Activated T-cell treated with anti-CD3 and anti-CD28 coated beads for 1 hour (primary cell): ENCODE measurements at places on chromosomes 7 and 10.

- no peak for DNase-seq
Measured at GRCh38 chr7:69067397-69067796, 530.9 kb upstream of the AUTS2 start.

DNA sequence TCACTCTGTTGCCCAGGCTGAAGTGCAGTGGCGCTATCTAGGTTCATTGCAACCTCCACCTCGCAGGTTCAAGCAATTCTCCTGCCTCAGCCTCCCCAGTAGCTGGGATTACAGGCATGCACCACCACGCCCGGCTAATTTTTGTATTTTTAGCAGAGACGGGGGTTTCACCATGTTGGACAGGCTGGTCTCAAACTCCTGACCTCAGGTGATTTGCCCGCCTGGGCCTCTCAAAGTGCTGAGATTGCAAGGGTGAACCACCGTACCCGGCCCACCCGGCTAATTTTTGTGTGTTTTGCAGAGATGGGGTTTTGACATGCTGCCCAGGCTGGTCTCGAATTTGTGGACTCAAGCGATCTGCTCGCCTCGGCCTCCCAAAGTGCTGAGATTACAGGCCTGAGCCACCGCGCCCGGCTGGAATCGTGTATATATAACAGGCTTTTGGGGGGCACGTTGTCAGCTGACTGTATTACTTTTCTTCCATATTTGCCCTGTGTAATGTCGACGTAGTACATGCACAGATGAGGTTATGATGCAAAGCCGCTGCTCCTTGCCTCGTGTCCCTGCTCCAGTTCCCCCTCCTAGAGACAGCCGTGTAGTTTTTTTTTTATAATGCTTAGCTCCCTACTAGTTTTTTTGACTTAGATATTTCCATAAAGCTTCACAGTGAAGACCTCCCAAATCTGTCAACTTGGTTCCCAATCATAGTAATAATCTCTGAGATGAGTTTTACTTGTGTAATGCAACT, 883 bp upstream of the TRA2A start:
- no peak for DNase-seq

DNA sequence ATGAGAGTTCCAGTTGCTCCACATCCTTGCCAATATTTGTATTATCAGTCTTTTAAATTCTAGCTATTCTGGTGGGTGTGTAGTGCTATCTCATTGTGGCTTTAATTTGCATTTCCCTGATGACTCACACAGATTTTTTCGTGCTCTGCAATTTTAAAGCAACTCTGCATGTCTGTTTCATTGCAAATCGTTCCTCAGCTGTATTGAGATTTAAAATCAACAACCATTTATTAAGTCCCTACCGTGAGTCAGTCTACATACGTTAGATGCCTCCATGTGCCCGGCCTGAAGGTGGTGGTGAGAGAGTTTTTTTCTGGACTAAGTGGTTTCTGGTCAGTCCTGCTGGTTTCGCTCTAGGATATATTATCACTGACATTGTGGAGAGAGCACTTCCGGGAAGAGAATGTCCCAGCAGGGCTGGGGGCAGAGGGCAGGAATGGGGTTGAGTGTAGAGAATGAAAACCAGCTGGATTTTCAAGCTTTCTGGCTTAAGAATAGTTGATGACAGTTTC, 8.4 kb upstream of the HYCC1 start:
- DNase-seq: no peak

GRCh38 chr10:121375172-121375571, 223.1 kb downstream of the FGFR2 start:
- no peak for DNase-seq

DNA sequence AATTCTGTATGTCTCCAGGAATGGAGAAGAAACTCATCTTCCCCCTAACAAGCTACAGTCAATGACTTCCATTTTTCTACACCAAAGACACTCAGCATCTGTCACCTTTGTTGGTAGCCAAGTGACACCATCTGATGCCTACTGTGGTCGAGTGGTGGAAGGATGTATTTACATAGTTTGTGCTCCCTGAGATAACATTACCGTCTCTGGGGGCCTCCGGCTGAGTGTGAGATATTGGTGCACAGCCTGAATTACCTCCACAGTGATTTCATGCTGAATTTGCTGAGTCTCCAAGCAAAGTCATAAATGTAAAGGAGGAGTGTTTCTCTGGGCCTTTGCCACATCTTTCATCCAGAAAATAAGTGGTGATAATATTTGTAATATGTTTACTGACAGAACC, 114.0 kb downstream of the GRID1 start:
- no peak for DNase-seq

DNA sequence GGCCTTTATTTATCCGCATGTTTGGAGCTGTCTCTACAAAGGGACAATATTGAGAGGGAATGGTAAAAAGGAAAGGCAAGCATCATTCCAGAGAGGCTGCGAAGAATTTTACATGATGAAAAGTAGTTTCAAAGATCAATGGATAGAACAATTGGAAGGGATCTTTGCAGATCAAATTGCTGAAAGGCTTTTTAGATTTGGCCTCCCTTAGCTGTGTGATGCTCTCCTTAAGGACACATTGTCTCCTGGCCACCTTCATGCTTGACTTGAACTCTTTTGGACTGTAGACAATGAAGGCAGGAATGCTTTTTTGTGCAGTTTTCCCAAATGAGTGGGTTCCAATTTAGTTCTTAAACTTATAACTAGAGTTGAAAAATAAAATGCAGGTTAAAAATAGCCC, 344.7 kb downstream of the ARL4A start:
- DNase-seq: no peak

DNA sequence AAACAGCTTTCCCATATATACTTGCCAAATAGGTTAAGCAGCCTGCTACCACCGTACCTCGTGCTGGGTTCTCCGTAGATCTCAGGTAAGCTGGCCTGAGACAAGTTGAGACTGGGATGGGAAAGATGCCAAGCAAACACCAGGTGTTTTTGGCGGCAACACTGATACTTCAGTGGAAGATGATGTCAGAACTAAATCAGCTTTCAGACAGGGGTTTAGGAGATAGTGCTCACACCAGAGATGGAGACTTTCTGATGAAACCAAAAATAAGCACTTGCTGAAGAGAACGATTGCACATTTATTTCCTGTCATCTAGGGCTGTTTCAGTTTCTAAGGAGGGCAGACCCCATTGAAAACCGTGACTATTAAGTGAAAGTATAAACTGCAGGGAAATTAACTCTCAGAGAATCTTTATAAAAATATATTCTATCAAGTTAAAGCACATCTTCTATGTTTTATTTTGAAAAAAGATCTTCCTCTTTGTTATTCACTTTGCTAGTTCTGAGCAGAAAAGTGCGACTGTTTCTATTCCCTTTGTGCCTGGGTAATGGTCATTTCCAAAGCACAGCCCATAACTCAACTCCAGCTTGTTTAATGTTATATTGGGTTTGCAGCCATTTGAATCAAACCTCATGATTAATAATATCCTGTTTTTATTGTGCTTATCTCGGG, 149.9 kb downstream of the CPED1 start:
- no peak for DNase-seq

- peak; percentile 85 for DNase-seq
Measured at GRCh38 chr7:155297517-155298287, at the start of gene INSIG1. Gene INSIG1 (plus strand): TSS chr7:155297878. CDS start chr7:155298286, 408 bp downstream.

- no peak for DNase-seq
Measured at GRCh38 chr7:51757960-51758359, 441.4 kb upstream of the COBL start.

- DNase-seq: no peak
Measured at GRCh38 chr10:65234261-65234660, 1691.6 kb upstream of the LRRTM3 start.

DNA sequence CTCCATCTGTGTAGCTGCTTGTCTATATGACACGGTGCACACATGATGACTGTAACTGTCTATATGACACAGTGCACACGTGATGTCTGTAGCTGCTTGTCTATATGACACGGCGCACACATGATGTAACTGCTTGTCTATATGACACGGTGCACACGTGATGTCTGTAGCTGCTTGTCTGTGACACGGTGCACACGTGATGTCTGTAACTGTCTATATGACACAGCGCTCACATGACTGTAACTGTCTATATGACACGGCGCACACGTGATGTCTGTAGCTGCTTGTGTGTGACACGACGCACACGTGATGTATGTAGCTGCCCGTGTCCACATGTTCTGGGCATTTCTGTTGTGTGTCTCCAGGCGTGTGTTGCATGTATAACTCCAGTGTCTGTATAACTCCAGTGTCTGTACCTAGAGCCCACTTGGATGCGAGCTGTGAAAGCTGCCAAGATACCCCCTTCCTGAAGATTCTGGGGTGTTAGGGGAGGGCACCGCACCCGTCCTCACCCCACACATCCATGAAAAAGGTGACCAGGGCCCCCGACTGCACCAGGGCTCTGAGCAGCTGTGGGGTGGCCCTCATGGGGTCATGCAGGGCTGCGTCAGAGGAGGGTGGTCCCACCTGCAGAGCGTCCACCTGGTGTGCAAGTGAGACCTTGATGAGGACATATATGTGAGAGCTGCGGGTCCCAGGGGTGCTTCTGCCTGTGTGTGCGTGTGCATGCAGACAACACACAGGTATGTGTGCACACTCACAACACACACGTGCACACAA, 137.9 kb downstream of the ELFN1 start:
- no peak for DNase-seq

GRCh38 chr7:117777335-117778142, 95.7 kb downstream of the CTTNBP2 start:
- DNase-seq: no peak

DNA sequence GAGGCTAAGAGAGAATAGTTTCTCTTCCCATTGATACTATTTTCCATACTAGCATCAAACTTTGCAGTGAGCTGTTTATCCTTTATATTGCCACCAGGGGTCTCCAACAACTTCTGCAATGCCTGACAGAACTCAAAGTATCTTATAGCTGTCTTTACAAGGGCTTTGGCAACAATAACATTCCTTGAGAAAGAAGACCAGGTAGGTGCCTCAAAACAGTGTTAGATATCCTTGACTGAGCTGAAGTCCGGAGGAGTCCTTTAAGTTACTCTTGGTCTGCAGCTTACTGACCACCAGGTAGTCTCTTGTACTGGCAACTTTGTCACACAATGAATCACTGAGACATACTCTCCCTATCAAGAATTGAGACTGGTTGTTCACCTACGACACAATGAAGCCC, 30.0 kb upstream of the TES start:
- DNase-seq: no peak

DNA sequence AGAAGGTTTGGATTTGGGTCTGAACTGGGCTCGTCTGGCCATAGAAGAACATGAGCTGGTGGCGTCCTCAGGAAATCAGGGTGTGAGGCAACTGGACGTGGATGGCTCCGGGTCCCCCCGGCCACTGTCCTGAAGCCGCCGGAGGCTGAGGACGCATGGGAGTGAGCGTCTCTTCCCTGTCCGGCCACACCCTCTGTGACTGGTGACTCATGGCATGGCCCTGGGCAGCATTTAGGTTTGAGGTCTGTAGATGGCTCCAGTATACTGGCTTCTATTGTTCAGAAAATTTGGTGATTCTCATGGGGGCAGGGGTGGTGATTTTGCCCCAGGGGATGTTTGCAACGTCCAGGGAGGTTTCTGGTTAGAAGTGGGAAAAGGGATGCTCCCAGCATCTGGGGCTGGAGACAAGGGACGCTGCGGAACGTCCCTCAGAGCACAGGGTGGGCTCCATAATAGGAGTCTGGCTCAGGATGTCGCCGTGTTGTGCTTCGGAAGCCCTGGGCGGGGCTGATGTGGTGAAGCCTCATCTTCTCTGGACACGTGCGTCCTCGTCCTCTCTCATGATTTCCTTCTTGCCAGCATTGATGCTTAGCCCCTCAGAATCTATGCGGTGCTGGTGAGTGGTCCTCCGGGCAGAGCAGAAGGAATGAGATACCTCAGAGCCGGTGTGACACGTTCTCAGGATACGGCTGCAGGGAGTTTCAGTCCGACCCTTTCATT, 49.9 kb downstream of the PITRM1 start:
- DNase-seq: no peak

DNA sequence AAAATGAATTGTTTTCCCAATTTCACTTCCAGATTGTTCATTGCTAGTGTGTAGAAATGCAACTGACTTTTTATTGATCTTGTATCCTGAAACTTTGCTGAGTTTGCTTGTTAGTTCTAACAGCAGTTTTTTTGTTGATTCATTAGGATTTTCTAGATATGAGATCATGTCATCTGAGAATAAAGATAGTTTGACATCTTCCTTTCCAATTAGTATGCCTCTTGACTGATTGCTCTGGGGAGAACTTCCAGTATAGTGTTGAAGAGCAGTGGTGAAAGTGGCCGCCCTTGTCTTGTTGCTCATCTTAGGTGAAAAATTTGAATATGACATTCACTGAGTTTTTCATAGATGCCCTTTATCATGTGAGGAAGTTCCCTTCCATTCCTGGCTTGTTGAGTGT, 11.9 kb upstream of the SUN1 start:
- DNase-seq: no peak

- no peak for DNase-seq
Measured at GRCh38 chr7:64618785-64619456, 47.0 kb upstream of the ZNF107 start.

GRCh38 chr7:16646472-16647072, 591 bp downstream of the BZW2 start:
- DNase-seq: no peak

DNA sequence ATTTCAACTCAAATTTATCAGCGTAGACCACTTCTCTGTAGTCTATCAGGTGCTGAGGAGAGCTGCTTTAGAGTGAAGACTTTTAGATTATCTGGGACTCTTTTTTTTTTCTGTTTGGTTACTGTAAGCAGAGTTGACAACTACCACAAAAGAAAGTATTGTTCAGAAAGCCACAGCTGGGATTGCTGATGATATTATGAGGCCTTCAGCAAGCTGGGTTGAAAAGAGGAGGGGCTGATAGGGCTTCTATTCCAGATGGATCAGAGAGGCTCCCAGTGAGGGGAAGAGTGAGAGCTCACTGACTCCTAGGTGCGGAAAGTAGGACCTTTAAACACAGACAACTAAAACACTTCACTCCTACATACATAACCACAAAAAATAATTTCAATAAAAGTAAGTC, 188.5 kb upstream of the FERD3L start:
- DNase-seq: no peak

- DNase-seq: no peak
Measured at GRCh38 chr7:18064242-18064838, 36.7 kb upstream of the PRPS1L1 start.

DNA sequence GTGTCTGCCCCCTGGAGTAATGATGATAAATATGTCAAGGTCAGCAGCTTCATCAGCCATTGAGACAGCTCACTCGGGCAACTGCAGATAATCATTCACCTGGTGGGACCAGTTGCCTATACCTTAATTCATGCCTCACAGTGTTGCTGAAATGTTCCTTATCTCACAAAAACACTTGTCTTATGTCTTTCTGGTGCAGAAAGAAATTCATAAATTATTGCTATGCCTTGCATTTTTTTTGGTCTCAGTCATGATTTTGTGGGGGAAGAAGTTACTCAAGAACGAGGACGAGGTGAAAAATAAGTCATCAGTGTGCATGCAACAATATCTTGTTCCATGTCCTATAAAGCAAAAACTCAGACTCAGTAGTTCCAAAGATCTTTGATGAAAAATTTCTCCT, 16.0 kb downstream of the TRIL start:
- DNase-seq: no peak

GRCh38 chr7:67502929-67503328, 506.3 kb downstream of the TYW1 start:
- DNase-seq: no peak
